Activated effector memory CD4-positive, alpha-beta T cell treated with Interleukin-2 at 50 U/mL for 16 hours (primary cell): ENCODE measurements at places on chromosomes 12 and 14.

- no peak for DNase-seq
These were observed 38.3 kb downstream of the NIN start for GRCh38 chr14:50792634-50793068.

- no peak for DNase-seq
These were observed at the start of gene DGLUCY for GRCh38 chr14:91113829-91114078. TSS of gene DGLUCY (plus strand) at chr14:91114073. CDS start at chr14:91160295, 46,222 bp downstream.

DNA sequence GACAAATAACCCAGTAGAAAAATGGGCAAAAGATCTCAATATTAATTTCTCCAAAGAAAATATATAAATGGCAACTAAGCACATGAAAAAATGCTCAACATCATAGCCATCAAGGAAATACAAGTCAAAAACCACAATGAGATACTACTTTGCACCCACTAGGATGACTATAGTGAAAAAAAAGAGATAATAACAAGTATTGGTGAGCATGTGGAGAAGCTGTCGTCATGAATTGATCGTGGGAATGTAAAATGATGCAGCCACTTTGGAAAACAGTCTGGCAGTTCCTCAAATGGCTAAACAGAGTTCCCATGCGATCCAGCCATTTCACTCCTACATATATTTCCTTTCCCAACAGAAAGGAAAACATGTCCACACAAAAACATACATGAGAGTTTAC, 18.1 kb downstream of the JDP2 start:
- DNase-seq = no peak

GRCh38 chr12:12943586-12944260, 8.2 kb downstream of the GPRC5D start:
- DNase-seq = no peak

GRCh38 chr12:69908203-69908602, 83.2 kb downstream of the MYRFL start:
- DNase-seq = no peak

DNA sequence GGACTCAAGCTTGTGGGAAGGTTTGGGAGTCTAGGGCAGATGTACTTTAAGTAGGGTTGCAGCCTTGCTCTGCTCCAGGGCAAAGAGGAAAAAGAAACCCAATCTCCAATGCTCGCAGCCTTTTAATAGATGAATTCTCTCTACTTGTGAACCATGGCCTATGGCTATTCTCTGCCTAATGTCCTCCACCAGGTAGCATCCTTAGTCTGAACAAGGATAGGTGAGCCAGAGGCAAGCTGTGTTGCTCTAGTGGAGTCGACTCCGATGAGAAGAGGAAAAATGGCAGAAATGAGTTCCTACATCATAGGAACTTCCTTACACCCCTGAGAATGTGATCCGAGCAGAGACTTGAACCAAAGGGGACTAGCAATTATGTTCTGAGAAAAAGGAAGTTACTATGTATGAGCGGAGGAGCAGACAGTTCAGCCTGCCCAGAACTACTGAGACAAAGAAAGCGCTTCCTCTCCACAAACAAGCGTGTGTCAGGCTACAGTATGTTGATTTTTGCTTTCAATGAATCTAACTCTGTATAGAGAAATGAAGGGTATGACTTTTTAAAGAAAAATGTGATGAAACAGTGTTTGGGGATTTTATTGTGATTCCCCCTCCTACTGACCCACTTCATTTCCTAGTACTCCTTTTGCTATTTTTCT, 153.6 kb upstream of the ARID2 start:
- no peak for DNase-seq

DNA sequence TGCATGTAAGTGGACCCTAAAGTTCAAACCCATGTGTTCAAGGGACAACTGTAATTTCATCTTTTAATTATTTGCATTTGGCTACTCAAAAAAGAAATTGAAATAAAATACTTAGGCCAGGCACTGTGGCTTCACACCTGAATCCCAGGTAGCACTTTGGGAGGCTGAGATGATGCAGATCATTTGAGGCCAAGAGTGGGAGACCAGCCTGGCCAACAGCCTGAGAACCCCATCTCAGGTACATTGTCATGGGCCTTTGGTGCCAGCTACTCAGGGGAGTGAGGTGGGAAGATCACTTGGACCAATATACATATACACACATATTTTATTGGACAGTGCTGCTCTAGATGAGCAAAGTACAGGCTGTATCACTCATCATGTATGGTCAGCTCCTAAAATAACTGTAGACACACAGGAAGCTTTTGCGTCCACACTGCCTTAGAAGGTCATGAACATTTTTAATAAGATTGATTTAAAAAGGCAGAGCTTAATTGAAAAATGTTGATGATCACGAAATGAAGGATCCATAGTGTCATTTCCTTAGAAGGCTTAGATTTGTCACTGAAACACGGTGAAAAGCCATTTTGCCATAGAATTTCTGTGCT, 2.5 kb upstream of the ZCCHC8 start:
- DNase-seq = no peak

- DNase-seq = no peak
These were observed 53.2 kb downstream of the DACT1 start for GRCh38 chr14:58690801-58691516.

DNA sequence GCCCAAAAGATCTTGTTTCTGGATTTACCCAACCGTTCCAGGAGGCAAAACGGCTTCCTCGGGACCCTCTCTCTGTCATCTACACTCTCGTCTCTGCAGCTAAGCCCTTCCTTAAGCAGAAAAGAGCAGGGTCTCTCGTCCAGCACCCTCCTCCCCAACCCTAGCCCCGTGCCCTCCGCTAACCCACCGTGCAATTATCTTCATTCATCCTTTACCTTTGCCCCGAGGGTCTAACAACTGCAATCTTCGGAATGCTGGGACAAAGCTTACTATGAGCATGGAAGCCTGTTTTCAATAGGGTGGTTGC, 276 bp upstream of the BMAL2 start:
- no peak for DNase-seq
